Activated CD8-positive, alpha-beta T cell treated with anti-CD3 and anti-CD28 coated beads, Interleukin-2, amount 10 ng/mL, durations not matched to agents 7 days and 5 days (primary cell): ENCODE measurements at places on chromosomes 7 and 10.

DNA sequence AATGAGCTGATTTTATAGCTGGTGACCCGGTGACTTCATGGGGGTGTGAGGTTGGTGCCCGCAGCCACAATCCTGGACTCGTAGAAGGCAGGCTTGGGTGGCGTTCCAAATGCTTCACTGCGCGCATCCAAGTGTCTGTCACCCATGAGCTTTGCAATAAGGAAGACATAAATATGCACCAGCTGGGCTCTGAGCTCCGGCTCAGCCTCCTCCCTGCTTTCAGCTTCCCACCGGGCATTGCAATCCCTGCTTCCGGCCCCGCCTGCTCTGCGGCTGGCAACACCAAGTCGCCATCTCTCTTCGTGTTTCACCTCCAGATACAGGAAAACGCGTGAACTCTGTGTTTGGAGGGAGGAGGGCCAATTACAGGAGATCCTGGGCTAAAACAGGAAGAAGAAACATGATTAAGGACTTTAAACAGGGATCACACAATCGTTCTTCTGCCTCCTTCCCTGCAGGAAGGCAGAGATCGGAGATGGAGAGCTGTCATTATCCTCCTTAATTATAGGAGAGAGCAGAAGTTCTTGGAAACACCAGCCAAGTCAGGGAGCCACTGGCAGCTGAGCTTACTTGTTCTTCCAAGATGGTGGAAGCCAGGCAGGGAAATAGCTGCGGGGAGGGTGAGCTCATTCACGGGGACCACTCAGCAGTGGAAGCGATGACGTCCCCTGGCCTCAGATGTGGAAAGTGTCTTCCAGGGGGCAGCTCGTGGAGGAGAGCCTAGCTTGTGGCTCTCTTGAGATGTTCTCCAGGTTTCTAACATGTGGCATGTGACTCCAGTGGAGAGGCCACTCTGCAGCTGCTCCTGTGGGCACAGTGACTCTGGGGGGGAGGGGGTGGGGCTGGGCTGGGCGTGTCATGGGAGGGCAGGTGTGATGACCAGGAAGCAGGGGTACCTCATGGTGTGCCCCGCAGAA is 134.9 kb downstream of the CAMK1D start:
- no peak for DNase-seq

DNA sequence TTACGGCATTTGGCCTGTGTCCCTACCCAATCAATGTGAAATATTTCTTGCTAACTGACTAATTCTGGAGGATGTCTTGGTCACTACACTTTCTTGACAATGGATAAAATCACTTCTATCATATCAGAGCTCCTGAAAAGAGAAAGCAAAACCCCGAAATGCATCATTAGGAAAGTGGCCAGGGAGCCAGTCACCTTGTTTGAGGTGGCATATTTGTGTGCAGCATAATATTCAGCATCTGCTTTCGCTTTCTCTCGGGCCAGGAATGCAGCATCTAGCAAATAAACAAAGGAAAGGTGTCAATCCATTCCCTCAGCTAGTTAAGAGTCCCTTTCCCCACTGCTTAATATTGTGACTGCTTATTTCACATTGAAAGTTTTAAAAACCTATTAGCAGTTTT is 31.2 kb downstream of the ERLIN1 start:
- DNase-seq: no peak

- no peak for DNase-seq
These were observed 13.4 kb downstream of the SCIN start for GRCh38 chr7:12583922-12584321.

DNA sequence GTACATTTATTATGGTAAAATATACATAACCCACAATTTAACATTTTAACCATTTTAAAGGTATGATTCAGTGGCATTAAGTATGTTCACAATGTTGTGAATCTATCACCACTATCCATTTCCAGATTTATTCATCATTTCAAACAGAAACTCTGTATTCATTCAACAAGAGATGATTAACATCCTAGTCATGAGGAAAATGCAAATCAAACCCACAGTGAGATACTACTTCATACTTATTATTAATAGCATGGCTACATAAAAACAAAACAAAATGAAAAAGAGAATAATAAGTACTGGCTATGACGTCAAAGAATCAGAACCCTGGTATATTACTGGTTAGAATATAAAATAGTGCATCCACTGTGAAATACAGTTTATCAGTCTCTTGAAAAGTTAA is 386.6 kb upstream of the POM121L12 start:
- no peak for DNase-seq

GRCh38 chr7:81327468-81328266 is 408.8 kb upstream of the SEMA3C start:
- no peak for DNase-seq

DNA sequence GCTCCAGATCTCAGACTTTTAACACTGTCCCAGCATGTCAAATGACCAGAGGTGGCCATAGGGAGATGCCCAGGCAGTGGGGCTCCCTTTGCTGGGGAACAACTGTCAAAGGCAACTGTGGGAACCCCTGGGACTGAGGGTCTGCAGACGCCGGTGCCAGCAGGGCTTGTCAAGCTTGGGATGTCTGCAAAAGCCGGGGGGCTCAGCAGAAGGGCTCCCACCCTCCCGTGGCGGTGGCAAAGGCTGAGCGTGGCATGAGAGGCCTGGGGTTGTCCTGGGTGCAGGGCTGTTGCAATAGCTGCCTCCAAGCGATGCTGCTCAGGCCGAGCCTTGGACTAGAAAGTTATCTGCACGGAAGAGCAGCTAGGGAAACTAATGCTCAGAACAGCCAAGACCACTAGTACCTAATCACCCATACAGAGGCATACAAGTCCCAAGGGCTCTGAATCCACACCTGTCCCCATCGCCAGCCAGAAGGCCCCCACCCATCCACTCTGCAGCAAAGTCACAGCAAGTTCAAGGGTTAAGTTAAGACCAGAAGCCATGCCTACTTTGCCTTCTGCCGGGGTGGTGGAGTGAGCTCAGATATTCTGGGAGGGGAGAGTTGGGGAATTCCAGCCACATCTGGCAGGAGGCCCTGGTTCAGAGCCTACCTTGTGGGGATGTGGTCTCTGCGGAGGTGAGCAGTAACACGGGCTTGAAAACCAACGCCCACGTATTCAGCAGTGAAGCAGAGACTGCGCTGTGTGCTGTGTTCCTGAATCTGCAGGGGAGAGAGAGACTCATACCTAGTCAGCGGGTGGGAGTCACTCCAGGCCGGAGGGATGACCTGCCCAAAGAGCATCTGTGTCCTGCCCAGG is 4.6 kb downstream of the SH2B2 start:
- no peak for DNase-seq

GRCh38 chr10:58618158-58618676 is 105.5 kb downstream of the BICC1 start:
- DNase-seq: no peak

- DNase-seq: no peak
These were observed 3.9 kb downstream of the MICALL2 start for GRCh38 chr7:1455241-1455939.
